ENCODE measurements at places on chromosomes 6 and 20. TPM values are rescaled to one million over a fixed set of nuclear protein-coding genes. Genes with fewer than 3 reads are reported as not detected.

The FAM83C gene
- total RNA-seq: not detected

The IRF4 gene
- 6.3 TPM for total RNA-seq

The CGA gene
- not detected for total RNA-seq

The FAM120B gene
- 27.8 TPM for total RNA-seq

DNA sequence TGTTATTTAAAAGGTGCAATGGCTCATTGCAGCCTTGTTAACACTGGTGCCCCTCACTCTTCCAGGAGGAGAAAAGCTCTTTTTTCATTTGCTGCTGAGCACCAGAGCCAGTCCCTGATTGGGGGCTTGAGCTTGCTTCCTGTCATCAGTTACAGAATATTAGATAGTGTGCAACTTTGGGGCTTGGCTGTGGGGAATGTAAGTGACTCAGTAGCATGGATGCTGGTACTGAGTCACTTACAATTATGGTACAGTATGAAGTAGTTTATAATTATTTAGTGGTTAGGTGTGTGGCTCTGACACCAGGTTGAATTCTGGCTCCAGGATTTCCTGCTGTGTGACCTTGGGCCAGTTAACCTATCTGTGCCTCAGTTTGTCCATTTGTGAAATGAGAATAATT lies 37.6 kb downstream of the ANKS1A start:
- no peak for DNase-seq

DNA sequence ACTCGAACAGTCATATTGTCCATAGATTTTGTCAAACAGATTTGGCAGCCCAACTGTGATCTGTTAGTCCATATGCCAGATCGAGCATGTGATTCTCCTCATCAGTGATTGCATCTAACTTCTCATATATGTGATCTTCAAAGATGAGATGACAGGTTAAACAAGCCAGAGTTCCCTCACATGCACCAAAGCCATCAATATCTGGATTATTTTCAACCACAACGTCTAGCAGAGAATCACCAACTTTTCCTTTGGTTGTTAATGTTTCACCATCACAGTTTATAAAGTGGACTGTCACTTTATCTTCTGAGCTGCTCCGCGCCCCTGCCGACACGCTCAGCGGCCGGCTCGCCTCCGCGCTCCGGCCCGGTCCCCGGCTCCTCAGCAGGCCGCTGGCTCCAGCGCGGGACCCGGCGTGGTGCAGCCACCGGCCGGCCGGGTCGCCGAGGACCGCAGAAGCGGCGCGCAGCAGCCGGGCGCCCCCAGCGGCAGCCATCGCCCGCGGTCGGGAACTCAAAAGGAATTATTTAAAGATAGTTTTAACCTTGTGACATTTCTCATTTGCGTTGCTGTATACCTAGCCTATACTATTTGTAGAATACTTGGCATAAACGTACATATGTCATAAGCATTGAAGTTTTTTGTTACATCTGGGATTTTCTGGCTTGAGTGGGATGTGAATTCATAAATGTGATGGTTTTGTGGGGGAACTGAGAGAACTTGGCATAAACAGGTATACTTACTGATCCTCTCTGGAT lies 40.1 kb upstream of the DYNLRB1 start:
- no peak for DNase-seq

The RNF144B gene
- total RNA-seq: 41.6 TPM

- peak; percentile 55 for DNase-seq
These were observed 43.1 kb downstream of the TM9SF4 start for GRCh38 chr20:32152421-32153155.

The DLL1 gene
- total RNA-seq: 23.8 TPM

The OPRM1 gene
- not detected for total RNA-seq

DNA sequence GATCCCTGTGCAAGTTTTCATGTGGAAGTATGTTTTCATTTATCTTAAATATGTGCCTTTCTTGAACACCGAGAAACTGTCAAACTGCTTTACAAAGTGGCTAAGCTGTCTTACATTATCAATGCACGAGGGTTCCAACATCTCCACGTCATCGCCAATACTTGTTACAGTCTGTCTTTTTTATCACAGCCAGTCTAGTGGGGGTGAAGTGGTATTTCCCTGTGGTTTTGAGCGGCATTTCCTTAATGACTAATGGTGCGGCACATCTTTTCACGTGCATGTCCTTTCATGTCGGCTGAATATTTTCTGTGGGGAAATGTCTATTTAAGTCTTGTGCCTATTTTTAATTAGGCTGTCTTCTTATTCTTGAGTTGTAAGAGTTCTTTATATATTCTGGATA lies 280.4 kb downstream of the FOXC1 start:
- DNase-seq: no peak

DNA sequence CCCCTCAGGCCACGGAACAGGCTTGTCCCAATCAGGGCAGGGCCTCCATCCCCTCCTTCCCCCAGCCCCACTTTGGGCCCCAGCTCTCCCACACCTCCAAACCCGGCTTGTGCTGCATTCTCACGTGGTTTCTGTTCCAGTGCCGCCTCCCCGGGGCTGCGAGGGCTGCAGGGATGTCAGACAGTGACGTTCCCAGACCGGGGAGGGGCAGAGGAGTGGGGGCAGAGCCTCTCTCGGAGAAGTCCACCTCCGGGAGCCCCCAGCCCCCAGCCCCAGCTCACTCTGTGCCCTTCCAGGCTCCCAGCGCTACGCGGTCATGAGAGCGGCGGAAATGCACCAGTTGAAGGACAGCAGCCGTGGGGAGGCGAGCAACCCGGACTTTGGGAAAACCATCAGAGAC lies 18.5 kb downstream of the SLCO4A1 start:
- no peak for DNase-seq

DNA sequence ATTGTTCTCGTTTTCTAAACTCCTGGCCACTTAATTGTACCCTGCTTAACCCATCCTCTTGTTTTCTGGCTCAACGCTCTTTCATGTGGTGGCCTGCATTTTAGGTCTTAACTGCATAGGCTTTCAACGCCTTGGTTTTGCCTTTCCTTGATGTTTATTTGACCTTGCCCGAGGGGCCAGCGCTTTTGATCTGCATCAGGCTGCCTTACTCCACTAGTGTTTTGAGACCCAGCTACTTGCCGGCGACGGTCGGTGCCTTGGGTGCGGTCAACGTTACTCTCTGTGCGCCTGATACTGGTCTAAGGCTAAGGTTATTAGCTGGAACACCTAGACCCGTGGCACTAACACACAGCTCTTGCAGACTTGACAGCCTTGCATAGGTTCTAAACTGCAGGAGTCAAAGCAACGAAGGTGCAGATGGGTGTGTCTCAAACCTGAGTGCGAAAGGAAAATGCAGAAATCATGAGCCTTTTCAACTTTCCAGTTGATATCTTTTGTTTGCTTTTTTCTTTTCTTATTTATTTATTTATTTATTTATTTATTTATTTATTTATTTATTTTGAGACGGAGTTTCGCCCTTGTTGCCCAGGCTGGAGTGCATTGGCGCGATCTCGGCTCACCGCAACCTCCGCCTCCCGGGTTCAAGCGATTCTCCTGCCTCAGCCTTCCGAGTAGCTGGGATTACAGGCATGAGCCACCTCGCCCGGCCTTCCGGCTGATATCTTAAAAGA lies 138.8 kb downstream of the HFE start:
- no peak for DNase-seq

The KCNS1 gene
- total RNA-seq: not detected

The HCRTR2 gene
- not detected for total RNA-seq

The SSTR4 gene
- total RNA-seq: not detected

The ID4 gene
- total RNA-seq: 203 TPM

The KHDC1 gene
- total RNA-seq: 0.35 TPM

- no peak for DNase-seq
These were observed 26.5 kb upstream of the ABT1 start for GRCh38 chr6:26570027-26570809.

The HINT3 gene
- 20.5 TPM for total RNA-seq

- no peak for DNase-seq
These were observed 689.1 kb upstream of the EYS start for GRCh38 chr6:66396145-66396544.

GRCh38 chr6:20564269-20564668 lies 30.0 kb downstream of the CDKAL1 start:
- DNase-seq: no peak

The CCN5 gene
- total RNA-seq: 51.5 TPM

The SMAP1 gene
- total RNA-seq: 27.6 TPM

DNA sequence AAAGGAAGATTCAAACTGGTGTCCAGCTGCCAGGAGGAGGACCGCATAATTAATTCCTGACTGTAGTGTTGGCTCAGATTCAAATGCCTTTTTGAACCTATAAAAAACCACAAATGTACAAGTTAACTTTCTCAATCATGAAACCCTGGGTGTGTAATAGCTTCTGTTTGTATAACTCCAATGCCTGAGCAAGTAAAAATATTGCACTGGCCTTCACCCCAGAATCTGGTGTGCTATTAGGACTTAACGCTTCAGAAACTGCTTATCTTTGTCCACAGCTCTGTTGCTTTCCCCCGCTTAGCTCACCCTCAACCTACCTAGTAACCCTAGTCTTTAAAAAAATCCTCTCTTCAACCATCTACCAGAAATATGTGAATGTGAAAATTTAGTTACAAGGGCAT lies 119.1 kb upstream of the MAP7 start:
- no peak for DNase-seq

The COL9A1 gene
- total RNA-seq: not detected

- DNase-seq: no peak
These were observed 113.3 kb upstream of the ASF1A start for GRCh38 chr6:118780668-118781067.

DNA sequence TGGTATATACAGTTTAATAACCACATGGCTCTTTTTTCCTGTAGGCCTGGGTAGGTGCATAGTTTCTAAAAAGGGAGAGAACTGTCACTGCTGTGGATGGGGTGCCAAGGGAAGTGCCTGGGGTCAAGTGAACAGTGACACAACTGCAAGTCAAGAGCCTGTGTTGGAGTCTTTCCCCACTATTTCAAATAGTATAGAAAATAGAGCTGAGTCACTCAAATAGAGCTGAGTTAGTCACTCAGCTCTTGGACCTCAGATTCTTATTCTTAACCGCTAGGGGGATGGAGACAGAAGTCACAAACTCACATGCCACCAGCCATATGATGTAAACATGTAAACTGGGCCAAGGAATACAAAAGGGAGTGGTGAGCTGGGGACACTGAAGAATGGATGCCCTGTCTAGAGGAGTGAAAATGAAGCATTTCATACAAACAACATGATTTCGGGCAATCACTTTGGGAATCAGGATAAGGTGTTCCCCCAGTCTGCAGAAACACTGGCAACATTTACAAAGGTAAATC lies 2.1 kb downstream of the NQO2 start:
- no peak for DNase-seq

The RTF2 gene
- total RNA-seq: 80.6 TPM

DNA sequence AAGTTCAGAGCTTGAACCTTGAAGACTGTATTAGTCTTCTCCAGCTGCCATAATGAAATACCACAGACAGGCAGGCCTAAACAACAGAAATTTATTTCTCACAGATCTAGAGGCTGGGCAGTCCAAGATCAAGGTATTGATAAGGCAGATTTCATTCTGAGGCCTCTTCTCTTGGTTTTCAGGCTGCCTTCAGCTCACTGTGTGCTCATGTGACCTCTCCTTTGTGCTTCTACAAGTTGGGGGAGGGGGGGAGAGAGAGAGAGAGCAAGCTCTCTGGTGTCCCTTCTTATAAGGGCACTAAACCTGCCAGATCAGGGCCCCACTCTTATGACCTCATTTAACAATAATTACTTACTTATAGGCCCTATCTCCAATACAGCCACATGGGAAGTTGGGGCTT lies 102.6 kb upstream of the RSPO3 start:
- no peak for DNase-seq

The PRPH2 gene
- 1.4 TPM for total RNA-seq

DNA sequence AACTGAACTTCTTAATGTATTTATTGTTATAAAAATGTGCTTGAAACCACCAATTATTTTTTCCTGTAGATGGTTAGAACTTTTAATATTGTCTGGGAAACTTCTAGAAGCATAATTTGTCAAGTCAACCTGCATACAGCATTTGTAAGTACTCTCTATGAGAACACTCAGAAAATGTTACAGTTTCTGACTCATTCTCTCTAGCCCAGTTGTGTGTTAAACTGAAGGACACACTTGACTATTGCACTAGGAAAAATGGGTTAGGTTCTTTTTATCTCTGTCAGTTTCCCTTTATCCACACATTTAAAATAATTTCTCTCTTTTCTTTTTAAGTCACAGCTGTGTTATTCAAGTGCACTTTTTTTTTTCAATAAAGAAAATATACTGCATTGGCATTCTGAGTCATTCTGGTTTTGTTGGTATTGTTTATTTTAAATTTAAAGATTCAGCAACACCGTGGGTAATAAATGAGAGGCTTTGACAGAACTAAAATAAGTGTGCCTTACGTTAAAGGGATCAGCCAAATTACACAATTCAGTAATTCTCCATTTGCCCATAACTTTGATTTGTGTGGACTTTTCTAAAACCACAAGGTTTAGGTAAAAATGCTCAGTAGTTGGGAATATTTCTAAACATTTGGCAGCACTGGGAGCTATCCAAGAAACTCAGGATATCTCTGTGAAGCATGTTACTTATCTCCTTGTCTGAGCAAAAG lies 50.7 kb downstream of the OPN5 start:
- DNase-seq: no peak

GRCh38 chr6:30154709-30155519 lies 6.1 kb downstream of the TRIM10 start:
- DNase-seq: no peak

The RAET1L gene
- total RNA-seq: not detected

The CST7 gene
- total RNA-seq: 11.5 TPM

DNA sequence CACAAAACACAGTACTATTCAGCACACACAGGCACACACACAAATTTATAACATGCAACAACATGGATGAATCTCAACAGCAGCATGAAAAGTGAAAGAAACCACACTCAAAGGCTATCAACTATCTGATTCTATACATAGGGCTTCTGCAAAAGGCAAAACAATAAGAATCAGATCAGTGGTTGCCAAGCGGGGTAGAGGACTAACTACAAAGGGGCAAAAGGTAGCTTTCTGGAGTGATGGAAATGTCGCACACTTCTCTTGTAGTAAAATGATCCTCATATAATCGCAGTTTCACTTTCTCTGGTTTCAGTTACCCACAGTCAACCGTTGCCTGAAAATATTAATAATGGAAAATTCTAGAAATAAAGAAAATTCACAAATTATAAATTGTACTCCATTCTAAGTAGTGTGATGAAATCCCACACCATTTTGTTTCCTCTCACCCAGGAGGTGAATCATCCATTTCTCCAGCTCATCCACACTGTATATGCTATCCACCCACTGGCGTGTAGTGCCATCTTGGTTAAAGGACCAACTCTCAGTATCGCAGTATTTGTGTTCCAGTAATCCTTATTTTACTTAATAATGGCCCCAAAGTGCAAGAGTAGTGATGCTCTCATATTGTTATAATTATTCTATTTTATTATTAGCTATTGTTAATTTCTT lies 12.8 kb upstream of the PLN start:
- DNase-seq: no peak

GRCh38 chr20:14470977-14471661 lies 133.7 kb upstream of the FLRT3 start:
- no peak for DNase-seq

The MATN4 gene
- not detected for total RNA-seq

DNA sequence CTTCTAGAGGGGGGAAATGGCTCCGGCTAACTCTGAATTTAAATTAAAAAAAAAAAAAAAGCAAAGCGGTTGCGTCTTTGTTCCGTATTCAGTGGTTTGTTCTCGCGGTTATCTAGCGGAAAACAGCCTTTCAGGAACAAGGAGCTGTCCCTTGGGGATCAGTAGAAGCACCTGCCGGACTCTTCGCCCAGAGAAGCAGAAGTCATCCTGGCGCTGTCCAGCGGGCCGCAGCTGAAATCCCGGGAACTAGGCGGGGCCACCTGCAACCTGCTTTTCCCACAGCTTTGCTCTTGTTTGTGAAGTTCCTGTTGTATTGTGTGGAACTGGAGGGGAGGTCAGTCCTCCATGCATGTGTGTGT lies 43.9 kb upstream of the GJE1 start:
- no peak for DNase-seq

- DNase-seq: no peak
These were observed 15.5 kb downstream of the NOL4L start for GRCh38 chr20:32569380-32570305.

The BCL2L1 gene
- 135 TPM for total RNA-seq

All from mesenteric fat pad (tissue), 1 donor.